ENCODE measurements at places on chromosomes 7 and 10.

DNA sequence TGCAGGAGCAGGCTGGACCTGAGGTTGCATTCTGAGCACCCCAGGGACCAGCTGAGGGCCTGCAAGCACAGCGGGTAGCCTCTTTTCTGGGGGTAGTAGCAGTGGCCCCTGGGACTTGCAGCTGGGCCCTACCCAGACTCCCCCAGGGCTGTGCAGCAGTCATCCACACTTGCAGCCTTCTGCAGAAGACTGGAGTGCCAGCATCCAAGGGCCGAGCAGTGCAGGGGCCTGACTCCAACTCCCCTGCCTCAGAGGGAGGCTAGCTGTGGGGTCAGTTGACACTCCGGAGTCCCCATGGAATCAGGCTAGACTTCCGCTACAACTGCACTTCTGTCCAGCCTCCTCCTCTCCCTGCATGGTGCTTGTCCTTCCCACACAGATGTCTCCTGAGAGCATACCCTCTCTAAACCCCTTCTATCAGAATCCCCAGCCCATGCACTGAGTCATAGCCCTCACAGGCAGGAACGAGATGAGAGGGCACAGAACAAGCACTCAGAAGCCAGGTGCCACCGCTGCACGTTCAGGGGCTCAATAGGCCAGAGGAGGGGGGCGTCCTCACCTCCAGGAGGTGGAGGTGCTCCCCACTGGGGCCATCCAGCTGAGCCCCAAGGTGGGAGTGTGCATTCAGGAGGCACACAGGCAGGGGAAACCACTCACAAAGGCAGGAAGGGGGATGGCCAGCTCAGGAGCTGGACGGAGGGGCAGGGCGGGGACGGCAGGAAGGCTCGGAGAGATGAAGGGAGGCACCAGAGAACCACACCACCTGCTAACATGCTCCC, 7.5 kb downstream of the RASGEF1A start:
- DNase-seq, result no peak

DNA sequence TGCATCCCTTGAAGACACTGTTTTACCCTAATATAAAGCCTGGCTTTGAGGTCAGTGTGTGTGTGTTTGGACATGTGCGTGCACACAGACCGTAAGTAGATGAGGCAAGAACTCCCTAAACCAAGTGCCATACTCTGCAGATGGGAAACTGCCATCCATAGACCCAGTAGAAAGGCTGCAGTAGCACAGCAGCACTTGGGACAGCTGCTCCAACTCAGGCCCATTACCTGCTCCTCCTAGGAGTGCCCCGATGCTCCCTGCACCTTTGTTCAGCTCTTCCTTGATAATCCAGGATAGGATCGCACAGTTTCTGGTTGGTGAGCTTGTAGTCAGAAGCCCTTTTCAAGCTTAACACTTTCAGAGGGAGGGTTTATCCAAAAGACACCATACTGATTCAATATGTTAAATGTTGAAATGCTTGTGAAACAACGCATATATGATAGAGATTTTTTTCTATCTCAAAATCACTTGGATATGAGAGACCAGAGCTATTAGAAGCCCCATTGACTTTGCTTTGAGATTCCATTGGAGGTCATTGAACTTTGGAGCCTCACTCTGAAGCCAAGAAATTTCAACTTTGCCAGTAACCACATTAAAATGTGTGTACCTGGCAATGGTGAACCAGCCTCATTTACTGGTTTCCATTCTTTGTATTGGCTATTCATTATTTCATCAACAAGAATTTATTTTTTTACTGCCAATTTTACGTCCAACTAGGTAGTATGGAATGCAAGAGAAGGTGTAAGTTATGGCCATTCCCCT, 757.0 kb upstream of the GALNT17 start:
- no peak for DNase-seq

DNA sequence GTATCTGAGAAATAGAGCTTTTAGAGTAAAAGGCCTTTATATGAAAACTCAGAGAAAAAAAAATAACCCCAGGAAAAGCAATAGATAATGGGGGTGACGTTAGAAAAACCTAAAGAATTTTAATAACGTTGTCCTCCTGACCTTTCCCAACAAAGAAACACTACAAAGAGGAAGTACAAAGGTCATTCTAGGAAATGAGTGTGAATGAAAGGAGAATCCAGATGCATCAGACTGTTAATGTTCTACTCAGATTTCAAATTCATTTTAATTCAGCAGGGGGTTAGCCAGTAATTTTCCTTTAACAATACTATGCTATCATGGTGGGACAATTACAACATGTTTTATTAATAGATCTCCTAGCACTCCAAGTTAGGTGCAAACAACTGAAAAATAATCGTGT, 73.8 kb upstream of the CDK1 start:
- no peak for DNase-seq

- no peak for DNase-seq
Observed at GRCh38 chr7:43869867-43870240, 537 bp upstream of the MRPS24 start.

DNA sequence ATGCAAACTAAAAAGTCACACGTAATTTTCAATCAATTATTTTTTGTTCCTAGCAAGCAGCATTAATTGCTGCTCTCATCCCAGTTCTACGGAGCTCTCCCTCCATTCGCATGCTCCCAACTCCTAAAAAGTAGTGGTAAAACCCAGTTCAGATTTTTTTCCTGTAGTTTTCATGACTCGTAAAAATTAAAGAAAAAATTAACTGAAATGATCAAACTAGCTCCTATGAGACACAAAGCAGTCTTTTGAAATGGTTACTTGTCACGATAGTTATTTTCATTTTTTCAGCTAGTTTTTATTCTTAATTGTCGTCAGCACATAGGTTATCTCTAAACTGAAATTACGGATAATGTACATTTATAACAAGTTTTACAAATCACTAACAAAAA, 1.8 kb downstream of the HNRNPA2B1 start:
- no peak for DNase-seq

DNA sequence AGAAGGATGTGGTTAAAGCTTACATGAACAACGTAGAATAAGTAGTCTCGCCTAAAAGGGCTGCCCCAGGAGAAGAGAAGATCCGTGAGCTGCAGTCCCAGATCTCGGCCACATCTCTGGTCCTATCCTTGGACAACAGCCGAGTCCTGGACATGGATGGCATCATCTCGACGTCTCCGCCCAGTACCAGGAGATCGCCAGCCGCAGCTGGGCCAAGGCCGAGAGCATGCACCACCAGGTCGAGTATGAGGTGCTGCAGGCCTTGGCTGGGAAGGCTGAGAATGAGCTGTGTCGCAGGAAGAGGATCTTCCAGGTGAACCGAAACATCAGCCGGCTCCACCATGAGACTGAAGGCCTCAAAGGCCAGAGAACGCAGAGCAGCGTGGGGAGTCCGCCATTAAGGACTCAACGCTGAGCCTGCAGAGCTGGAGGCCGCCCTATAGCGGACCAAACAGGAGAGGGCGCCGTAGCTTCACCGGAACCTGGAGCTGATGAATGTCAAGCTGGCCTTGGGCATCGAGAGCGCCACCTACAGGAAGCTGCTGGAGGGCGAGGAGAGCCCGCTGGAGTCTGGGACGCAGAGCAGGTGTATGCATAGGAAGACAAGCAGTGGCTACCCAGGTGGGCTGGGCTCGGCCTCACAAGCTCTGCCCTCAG, 22.2 kb downstream of the LIPK start:
- peak; percentile 29 for DNase-seq

GRCh38 chr7:29483219-29484104, 80.2 kb upstream of the PRR15 start:
- DNase-seq, result no peak

GRCh38 chr7:7099584-7100014, 82.7 kb upstream of the C1GALT1 start:
- DNase-seq, result no peak
